A172 (cell line): ENCODE measurements at places on chromosomes 2 and 18.

DNA sequence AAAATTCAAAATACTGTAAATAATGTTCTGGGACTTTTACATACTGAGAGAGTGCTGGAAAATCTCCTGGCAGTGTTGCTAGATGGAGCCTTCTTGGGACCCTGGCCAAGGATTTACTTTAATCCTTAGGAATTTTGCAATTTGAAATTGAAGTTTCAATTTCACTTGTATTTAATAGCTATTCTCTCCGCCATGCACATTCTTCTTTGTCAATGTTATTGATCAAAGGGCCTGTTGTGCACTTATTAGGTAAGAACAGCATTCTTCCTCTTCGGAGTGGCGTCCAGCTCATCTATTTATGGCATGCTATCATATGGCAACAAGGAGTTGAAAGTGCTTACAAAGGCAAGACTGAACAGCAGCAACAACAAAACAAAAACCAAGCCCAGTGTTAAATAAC, 40.1 kb upstream of the SOS1 start:
- DNase-seq, result no peak

DNA sequence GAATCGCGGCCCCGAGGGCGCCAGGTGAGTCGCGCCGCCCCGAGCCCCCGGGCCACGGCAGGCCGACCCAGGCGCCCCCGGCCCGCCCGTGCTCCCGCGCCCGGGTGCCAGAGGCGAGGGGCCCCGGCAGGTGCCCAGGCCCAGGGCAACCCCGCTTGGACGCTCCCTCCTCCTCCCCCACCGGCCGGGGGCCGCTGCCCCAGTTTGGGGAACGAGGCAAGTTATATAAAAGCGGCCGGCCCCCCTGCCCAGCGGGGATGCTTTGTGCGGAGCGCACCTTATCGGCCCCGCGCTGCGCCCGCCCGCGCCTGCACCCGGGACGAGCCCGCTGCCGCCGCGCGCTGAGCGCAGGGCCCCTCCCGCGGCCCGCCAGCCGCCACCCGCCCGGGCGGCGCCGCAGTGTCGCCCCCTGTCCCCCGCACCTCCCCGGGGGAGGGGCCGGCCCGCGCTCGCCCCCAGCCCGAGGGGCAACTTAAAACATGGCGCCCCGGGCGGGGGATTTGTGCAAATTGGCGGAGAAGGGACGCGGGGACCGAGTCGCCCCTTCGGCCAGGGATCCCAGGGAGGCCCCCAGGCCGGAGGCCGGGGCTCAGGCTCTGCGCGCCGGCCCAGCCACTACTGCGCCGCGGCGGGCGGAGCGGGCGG, 639 bp downstream of the EPB41L3 start:
- DNase-seq, result no peak

DNA sequence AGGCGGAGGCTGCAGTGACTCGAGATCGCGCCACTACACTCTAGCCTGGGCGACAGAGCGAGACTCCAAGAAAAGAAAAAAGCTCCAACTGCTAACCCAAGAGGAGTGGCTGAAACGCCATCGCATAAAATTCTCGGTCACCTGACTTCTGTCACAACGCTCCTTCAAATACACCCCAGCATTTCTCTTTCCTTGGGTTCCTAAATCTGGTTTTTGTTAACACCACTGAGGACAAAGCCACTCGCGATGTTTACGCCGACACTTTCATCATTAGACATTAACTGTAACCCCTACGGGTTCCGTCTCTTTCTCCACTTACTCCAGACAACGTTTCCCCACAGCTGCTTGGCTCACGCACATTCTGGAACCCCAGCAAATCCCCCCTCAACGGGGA, 679 bp downstream of the CLK1 start:
- peak; percentile 30 for DNase-seq

GRCh38 chr2:240238201-240238600, 97.7 kb upstream of the OTOS start:
- no peak for DNase-seq

DNA sequence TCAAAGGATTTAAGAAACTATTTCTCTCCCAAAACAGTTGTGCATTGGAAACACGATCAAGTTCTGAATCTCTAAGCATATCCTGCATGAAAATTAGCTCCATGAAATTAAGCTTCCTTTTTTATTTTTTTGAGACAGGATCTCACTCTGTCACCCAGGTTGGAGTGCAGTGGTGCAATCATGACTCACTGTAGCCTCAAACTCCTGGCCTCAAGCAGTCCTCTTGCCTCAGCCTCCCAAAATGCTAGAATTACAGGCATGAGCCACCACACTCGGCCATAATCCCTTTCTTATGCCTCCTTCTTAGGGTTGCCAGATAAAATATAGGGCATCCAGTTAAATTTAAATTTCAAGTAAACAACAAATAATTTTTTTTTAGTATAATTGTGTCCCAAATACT, 124.4 kb downstream of the ARL4C start:
- DNase-seq, result no peak

DNA sequence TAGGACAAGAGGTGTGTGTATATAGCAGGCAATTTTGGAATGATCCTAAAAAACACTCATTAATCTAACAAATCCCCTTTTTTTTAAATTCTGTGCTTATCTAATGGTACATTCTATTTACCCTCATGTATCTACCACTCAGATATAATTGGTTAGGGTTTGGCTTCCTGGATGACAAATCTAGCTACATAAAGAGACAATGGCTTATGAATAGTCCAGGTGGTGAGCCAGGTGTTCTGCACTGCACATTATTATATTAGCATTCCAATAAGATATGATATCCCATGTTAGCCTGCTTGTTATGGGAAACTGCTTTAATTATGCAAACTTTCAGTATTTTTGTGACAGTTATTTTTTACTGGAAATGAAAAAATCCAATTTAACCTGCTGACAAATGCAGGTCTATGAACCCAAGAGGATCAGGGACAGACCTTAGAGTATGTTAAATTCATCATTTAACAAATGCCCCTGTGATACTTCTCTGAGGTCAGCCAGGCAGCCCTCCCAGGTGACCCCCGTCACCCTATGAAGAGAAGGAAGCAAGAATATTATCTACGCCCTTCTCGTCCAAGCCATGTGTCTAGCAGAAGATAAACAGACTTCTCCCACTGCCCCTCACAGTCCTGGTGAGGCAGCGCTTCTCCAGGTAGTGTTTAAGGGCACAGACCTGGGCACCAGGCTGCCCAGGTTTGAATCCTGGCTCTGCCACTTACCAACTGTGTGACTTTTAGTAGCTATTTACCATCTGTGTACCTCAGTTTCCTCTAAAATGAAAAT, 83.0 kb downstream of the ADD2 start:
- no peak for DNase-seq

GRCh38 chr2:6999211-6999877, 82.1 kb downstream of the RNF144A start:
- DNase-seq, result no peak

DNA sequence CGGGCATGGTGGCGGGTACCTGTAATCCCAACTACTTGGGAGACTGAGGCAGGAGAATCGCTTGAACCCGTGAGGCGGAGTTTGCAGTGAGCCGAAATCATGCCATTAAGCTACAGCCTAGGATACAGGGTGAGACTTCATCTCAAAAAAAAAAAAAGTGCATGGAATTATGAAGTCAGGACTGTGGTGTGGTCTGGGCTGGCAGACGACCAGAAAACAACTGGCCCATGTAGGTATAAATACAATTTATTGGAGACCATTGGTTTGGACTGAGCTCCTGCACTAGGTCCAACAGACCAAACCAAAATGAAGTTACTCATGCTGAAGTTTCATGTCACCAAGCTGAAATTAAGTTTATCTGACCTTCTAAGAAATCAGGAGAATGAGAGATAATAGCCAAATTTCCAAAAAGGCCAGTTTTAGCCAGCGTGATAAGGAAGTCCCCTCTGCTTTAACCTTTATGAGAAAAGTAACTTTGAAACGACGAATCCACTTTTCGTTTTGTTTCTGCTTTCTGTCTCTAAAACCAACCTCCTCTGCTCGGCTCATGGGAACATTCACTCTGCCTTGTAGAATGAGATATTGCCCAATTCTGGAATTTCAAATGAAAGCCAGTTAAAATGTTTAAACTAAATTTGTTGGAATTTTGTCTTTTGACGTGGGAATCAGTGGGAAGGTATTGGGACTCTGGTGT, 17.7 kb upstream of the RAB10 start:
- no peak for DNase-seq

DNA sequence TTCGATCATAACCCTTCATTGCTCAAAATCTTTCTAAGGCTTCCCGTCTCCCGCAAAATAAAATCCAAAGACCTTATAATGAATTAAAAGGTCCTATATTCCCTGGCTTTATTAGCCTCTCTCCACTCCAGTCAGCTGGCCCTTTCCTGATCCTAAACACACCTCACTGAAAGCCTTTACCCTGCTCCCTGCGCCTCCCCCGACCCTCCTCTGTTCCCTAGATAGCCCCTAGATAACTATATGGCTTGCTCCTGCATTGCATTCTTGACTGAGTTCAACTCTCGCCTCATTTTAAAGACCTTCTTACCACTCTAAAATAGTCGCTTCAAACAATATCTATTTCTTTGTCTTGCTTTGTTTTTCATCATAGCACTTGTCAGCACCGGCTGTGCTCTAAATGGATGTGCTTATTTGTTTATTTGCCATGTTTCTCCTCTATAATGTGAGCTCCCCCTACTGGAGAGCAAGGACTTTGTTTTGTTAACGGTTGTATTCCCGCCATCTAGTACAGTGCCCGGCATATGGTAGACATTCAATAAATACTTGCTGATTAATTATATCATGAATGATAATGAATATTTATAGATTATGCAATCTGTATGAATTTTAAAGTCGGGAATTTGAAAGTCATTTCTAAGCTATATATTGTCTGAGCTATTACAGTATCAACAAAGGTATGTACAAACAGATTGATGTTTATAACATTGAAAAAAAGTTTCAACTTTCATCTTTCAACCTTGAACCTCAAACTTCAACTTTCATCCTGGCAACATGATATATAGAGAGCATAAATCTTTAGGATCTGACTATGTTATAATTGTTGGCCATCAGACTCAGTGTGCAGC, 32.4 kb upstream of the VIT start:
- DNase-seq, result peak; percentile 75

- DNase-seq, result no peak
These were observed 99.0 kb downstream of the ZFP36L2 start for GRCh38 chr2:43127208-43127940.

DNA sequence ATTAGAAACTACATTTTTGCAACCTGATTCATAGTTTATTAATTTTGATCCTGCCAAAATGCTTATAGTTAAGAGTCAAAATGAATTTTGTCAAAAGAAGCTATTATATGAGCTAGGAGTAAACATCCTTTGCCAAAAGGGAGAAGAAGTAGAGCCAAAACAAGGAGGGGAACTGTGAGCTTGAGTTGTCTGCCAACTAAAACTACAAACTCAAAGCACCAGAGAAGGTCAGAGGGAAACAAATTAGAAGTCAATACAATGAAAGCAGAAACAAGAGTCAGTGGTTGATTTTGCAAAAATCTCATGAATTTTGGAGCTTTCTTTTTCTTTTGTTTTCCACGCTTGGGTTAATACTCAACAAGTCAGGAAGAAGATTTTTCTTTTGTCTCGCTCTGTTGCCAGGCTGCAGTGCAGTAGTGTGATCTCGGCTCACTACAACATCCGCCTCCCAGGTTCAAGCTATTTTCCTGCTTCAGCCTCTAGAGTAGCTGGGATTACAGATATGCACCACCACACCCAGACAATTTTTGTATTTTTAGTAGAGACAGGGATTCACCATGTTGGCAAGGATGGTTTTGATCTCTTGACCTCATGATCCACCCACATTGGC, 508.5 kb downstream of the RIT2 start:
- DNase-seq, result no peak

DNA sequence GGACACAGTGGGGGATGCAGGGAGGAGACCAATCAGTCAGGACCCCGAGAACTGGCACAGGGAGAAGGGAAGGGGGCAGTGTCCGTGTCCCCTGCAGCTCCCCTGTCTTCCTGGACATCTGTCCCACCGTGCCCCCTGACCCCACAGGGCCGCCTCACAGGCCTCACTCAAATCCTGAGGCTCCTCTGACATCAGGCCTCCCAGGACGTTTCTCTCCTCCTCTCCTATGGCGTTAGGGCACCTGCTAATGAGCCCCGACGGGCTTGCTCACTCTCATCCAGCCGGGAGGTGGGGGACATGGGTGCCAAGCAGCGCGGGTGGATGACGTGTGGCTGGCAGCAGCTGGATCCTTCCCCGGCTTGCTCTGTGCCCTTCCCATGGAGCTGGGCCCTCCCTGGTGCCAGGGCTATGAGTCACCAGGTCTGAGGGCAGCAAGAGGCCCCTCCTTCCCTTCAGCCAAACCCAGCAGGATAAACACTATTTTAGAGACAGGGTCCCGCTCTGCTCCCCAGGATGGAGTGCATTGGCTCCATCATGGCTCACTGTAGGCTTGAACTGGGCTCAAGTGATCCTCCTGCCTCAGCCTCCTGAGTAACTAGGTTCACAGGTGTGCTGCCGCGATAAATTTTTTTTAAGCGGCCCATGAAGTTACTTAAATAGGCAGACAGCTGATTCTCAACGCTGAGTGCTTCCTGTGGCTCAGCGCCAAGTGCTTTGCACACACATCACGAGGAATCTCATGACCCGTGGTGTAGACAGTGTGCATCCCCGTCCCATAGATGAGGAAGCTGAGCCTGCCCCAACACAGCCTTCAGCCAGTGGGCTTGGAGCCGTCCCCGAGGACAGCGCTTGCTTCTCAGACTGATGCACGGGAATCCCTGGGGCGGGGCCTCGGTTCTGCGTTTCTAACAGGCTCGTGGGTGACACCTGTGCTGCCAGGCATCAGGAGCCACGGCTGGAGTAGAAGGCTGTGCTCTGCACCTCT, 64.5 kb upstream of the HDAC4 start:
- peak; percentile 93 for DNase-seq

DNA sequence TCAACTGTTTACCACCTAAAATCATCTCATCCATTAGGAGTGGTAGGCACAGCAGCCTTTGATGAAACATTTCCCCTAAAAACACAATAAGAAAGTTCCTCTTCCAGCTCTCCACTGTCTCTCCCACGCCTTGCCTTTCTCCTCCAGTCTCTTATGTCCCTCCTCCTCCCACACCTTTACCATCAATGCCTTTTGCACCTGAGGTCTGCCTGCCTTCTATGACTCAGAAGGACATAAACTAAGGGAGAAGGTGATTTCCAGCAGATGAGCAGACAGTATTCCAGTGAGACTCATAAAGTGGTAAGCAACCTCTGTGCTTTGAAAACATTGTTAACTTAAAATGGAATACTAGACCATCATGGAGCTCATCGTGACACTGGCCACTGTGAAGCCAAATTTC, 34.2 kb upstream of the NDUFV2 start:
- no peak for DNase-seq

GRCh38 chr2:190468814-190469569, 60.8 kb downstream of the MFSD6 start:
- peak; percentile 97 for DNase-seq

DNA sequence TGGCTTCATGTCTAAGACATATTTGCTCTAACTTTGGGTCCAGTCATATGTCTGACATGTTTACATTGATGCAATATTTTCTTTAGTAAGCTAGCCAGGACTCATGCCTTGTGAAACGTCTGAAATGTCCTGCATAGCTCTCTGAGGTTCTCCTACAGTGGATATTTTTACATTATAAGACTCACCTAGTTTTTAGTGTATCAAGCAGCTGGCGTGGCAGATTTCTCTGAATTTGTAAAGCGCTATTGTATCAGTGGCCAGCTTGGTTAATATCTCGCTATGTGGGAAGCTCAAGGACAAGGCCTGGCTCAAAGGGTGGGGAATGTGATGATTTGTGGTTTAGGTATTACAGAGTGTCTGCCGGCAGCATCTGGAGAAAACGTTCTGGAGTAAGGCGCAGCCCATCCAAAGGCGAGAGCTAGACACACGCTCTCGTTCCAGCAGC, 164.3 kb downstream of the LTBP1 start:
- DNase-seq, result no peak
